ENCODE measurements at places on chromosomes 2 and 18.

GRCh38 chr2:43399515-43400264 is 173.3 kb upstream of the ZFP36L2 start:
- DNase-seq = peak; percentile 91

- DNase-seq = no peak
These were observed 142.7 kb downstream of the ADCYAP1 start for GRCh38 chr18:1047406-1047805.

DNA sequence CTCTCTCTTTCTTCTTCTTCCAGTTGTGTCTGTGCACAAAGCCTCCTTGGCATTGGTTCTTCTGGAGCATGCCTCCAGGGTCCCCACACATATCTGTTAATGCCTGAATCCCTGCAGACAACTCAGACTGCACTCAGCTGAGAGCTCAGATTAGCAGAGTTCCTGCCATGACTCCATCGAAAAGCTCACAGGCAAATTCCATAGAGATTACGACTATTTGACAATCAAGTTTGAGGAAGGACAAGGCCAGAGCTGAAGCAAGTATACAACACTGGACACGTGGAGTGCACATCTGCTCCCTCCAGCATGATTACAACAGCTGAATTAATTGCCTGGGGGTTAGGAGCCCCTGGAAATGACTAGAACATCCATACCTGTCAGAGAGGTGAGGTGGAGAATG is 190.7 kb downstream of the INSIG2 start:
- DNase-seq = no peak

- no peak for DNase-seq
These were observed 3.5 kb downstream of the DCDC2C start for GRCh38 chr2:3706892-3707291.

DNA sequence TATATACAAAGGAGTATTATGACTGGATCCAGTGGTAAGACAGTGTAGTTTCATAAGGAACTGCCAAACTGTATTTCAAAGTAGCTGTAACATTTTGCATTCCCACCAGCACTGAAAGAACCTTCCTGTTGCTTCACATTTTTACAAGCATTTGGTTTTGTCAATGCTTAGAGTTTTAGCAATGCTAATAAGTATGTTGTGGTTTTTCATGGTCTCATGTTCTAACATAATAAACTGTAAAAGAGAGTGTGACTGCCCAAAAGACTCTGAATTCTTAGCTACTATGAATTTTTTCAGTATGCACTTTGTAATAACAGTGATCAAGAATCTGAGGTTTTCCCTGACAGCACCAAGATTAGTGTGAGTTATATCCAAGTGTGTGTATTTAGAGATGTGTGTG is 604.2 kb downstream of the XIRP2 start:
- DNase-seq = no peak

GRCh38 chr18:21911551-21911950 is 171.0 kb downstream of the MIB1 start:
- DNase-seq = no peak

DNA sequence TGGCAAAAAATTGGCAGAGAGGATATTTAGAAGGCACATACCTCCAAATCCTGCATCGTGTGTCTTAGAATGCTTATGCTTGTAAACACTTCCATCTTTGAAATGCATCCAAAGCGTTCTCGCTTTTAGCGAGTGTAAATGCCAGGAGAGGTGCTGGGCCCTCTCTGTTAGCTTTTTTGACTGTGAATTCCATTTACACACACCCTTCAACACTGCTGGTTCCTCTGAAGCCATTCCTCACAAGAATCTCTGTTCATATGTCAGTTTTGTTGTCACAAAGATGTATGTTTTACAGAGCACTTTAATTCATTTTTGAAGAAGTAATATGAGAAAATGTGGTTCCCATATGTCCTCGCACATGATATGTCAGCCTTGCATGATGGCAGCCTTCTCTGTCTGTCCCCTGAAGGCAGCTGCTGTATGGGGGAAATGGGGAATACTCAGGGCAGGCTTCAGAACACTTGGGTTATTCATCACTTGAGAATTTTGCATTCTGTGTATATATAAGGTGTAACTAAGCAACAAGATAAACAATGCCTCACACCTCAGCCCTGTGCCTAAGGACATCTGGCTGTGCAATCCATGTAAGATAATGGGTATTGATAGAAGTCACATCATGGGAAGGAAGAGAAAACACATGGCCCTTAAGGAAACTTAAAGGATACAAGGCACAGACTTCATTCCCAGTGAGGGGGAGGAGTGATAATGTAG is 52.3 kb downstream of the RAB27B start:
- peak; percentile 35 for DNase-seq

GRCh38 chr2:240207661-240208060 is 67.2 kb upstream of the OTOS start:
- no peak for DNase-seq
